ENCODE measurements at places on chromosomes 4 and X.

GRCh38 chr4:78439328-78439727, 112.2 kb upstream of the ANXA3 start:
- no peak for DNase-seq

DNA sequence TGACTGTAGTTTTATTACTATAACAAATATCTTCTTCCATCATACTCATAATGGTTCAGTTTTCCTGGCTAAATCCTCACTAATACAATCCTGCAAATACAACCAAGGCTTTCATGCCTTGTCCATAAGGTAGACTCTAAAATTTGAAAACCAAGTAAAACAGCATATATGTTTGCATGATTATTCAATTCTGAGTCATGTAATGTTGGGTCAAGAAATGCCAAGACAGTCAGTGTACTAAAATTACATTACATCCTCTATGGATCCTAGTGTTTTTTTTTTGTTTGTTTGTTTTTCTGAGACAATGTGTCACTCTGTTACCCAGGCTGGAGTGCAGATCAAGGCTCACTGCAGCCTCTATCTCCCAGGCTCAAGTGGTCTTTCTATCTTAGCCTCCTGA, 38.6 kb upstream of the TEX13D start:
- DNase-seq: no peak

DNA sequence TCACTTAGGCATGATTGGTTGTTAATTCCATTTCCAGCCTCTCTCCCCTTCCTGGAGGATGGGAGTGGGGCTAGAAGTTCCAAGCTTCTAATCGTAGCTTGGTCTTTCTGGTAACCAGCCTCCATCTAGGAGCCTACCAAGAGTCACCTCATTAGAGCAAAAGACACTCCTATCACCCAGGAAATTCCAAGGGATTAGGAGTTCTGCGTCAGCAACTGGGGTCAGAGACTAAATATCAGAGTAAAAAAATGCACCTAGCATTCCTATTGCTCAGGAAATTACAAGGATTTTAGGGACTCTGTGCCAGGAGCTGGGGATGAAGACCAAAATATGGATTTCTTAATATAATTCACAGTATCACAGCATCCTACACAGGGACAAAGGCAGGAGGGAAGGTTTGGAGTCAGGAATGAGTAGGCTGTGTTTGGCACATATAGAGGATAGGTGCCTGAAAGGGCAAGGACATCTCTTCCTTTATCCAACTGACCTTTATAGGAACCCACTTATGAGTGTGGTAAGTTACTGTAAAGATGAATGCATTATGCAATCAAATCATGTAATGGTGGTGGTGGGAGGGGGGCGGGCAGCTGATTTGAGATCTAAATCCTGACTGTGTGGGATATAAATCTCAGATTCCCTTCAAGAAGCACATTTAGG, 30.5 kb upstream of the LIMCH1 start:
- no peak for DNase-seq

- DNase-seq: no peak
These were observed 122.5 kb downstream of the ELOVL6 start for GRCh38 chr4:110075891-110076290.
